CD4-positive, alpha-beta T cell treated with Interleukin-10 for 1 hour (primary cell): ENCODE measurements at places on chromosomes 11 and 22.

- DNase-seq: no peak
These were observed 45.2 kb upstream of the ADSL start for GRCh38 chr22:40300884-40301672.

DNA sequence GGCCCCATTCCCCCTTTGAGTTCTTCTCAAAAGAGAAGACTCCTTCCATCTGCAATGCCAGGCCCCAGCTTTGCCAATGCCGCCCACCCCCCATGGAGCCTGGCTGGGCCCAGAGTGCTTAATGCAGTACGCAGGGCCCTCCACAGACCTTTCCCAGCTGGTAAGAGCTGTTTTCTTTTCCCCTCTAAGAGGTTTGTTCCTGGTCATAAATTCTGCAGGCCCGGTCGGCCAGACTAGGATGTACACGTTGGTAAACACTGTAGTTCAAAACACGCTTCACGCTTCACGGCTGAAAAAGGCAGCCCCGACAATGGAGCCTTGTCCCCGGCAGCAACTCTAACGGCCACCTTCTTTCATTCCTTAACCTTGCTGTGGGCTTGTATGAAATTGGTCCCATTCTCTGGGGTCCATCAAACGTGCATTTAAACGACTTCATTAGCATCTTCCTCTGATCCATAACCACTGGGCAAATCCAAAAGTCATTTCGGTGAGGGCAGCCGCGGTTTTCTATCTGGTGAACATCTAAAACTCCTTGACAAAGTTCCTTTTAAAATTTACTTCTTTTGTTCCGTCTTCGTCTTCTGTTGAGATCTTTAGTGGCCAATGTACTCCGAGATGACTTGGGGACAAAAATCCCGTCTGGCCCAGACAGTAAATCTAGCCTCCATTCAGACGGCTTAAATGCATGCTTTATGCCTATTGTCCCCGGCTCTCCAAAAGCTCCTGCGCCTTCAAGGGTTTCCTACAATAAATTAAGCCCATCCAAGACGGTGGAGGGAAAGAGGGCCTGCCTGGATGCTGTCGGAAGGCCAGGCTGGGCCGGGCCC lies 60.0 kb upstream of the MYEOV start:
- no peak for DNase-seq

DNA sequence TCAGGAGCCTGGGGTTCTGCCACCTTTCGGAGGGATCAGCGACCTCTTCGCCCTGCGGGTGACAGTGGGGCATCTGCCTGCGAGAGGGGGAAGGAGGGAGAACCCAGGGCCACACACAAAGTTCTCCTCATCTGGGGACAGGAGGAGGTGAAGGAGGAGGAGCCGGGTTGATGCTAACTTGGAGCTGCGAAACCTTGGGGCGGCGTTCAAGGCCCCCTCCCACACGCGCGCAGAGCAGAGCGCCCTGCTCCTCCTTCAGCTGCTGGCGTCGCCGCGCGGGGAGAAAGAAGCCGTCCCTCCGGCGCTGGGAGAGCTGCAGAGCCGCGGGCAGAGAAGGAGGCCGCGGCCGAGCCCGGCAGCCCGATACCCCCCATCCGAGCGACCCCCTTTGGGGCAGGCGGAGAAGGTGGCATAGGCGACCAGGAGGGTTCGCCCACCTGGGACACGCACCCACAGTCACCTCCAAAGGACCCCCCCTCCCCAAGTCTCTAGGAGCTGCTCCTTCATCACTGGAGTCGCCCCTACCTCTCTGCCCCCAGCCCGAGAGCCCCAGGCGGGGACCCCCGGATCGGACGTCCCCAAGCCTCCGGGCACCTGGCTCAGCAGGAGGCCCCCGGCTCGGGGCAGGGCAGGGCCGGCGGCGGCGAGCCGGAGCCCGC lies at the start of gene RASD2:
TSS of gene RASD2 (plus strand) at position 237 of the 659 bp plus-strand sequence. CDS start 5,979 bp downstream, outside the sequence.
- DNase-seq: peak; percentile 51

- no peak for DNase-seq
These were observed 21.2 kb downstream of the LIF start for GRCh38 chr22:30225220-30225927.

GRCh38 chr11:14218728-14219127 lies 140.3 kb downstream of the RRAS2 start:
- no peak for DNase-seq

DNA sequence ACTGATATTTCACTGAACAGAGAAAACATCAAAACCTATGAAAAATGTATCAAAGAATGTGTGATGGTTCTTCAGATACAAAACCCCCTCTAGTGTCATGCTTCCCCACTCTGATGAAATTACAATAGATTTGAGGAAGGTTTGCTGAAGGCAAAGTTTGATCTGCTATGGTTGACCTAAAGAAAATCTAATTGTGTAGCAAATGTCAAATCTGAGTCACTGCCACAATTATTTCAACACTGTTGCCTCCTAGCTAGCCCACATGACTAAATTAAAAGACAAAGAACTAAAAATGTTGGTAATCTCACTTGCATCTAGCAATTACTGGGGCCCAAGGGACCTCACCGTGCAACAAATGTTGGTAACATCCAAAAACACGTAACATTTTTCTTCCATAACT lies 728.0 kb downstream of the DLG2 start:
- DNase-seq: no peak

DNA sequence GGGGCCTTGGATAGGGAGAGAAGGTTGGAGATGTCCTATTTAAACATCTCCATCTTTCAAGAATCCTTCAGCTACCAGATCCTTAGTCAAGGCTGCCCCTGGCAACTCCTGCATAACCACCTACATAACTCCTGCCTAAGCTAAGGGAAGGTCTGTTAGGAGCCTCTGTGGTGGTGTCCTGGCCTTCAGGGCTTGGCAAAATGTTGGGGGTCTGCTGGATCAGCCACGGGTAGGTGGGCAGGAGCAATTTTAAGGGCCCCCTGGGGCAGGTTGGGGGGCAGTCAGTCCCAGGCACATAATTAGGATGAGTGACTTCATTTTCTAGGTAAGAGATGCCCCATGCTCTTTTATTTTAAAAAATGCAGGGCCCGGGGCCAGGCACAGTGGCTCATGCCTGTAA lies 25.9 kb downstream of the USH1C start:
- no peak for DNase-seq
